ENCODE measurements at places on chromosomes 4 and X.

DNA sequence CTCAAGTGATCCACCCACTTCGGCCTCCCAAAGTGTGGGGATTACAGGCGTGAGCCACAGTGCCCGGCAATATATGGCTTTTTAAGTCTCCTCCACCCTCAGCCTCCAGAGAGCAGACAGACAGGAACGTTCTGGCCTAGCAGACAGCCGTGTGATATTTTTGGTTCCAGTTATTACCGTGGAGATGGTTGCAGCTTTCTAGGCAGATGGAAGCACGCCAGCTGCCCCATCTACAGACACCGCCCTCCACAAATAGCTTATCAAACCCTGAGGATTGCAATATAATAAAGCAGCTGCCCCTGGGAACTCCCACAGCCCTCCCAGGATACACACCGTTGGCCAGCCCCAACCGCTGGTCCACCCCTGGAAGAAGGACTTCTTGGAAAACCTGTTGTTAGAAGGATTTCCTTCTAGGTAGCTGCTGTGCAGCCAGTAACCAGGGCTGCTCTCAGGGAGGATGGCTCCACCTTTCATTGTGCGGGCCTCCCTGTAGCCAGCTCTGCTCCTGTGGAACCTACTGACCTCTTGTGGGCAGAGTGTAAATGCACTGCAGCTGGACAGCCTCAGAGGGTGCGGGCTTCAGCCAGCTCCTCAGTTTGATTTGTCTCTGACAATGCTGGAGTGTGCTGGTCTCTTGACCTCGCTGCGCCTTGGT, 44.0 kb downstream of the SLC25A5 start:
- DNase-seq: peak; percentile 67

GRCh38 chrX:23633834-23634580, 33.3 kb upstream of the PRDX4 start:
- no peak for DNase-seq

DNA sequence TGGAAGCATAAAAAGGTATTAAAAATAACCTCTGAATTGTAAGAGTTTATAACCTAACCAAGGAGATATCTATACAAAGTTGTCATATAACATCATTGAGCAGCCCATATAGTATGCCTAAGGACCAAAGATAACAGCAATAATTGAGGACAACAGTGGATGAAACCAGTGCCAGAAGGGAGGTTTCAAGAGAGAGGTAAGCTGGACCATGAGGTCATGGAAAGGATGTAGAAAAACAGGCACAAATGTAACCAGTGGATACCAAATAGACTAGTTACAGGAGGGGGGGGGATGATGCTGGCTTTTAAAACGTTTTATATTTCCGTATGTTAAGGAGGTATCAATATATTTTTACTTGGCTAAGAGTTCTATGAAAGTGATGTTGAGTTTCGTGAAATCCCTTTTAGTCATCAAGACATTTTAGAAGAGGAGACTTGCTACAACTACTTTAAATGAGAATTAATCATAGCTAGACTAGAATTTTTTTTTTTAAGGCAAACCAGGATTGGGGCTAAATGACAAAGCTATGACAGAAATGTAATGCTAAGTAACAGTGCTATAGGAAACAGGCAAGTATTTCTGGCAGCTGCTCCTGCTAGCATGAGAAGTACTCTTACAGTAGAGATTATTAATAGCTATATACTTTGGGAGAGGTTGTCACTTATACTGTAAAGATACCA, 161.1 kb downstream of the FBXW7 start:
- no peak for DNase-seq

DNA sequence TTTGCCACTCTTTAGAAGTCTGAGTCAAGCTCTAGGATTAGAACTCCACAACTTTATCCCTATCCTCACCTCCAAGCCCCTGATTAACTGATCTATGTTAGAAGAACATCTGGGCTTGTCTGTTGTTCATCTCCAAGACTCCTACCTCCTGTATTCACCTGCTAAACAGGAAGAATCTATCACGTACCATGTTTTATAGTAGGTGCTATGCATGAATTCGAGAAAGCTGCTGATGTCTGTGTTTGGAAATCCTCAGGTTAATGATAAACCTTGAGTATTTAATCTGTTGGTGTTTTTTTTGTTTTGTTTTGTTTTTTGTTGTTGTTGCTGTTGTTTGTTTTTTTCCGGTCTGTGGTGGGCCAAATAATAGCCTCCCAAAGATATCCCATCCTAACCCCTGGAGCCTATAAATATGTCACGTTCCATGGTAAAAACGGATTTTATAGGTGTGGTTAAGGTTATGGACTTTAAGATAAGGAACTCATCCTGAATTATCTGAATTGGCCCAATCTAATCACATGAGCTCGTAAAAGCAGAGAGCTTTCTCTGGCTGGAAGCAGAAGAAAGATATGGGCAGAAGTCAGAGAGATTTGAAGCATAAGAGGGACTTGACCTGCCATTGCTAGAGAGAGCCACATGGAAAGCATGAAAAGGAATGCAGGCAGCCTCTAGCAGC, 101.2 kb upstream of the DUSP21 start:
- DNase-seq: no peak

DNA sequence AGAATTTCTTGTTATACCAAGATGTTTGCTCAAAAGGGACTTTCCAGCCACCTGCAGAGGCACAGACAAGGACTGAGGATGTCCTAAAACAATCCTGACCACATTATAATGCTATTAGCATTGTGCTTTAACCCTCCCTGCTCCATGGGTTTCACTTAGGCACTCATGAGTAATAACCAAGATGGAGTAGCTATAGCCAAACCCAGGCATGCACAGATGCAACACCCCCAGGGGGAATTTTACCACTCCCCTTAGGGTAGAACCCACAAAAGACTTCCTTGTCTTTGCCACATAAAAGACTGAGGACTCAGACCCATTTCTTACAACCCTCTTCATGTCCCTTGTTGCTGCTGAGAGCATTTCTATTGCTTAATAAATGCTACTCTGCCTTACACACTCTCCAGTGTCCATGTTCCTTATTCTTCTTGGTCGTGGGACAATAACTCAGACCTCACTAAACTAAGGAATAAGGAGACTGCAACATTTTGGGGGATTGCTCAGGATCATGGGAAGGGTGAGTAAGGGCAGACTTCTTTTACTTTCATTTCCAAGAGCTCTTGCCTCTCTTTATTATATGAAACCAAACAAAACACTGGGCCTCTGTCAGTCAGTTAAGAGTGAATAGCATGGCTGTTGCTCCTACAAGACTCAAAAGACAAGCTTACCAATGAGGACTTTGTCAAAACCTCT, 103.5 kb downstream of the TECRL start:
- no peak for DNase-seq

DNA sequence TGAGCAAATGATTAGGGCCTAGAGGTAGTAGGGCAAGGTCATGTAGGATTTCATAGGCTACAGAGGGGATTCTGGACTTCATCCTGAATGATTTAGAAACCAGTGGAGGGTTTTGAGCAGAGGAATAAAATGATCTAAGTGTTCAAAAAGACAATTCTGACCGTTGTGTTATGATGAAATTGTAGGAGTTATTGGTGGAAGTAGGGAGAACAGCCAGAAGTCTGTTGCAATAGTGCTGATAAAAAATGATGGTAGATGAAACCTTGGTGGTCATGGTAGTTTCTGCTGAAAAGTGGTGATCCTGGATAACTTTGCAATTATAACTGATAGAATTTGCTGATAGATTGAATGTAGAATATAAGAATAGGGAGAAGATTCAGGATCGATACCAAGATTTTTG, 60.2 kb downstream of the MID1IP1 start:
- no peak for DNase-seq

GRCh38 chr4:21976166-21976565, 27.6 kb upstream of the KCNIP4 start:
- DNase-seq: no peak

- no peak for DNase-seq
Observed at GRCh38 chr4:155017426-155017825, 191.0 kb upstream of the NPY2R start.
